ENCODE measurements at places on chromosomes 2 and 18.

GRCh38 chr2:207239754-207240494 lies 74.2 kb upstream of the KLF7 start:
- peak; percentile 17 for DNase-seq

GRCh38 chr2:239839306-239839705 lies 185.8 kb downstream of the NDUFA10 start:
- no peak for DNase-seq

GRCh38 chr2:181311837-181312236 lies 145.3 kb upstream of the ITGA4 start:
- DNase-seq = peak; percentile 15

DNA sequence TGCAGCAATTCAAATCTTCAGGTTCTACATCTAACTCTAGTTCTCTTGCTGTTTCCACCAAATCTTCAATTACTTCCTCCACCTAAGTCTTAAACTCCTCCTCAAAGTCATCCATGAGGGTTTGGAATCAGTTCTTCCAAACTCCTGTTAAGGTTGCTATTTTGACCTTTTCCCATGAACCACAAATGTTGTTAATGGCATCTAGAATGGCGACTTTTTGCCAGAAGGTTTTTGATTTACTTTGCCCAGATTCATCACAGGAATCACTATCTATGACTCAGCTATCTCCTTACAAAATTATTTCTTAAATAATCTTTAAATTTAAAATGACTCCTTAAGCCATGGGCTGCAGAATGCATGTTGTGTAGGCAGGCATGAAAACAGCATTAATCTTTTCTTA lies 368.9 kb upstream of the TNP1 start:
- no peak for DNase-seq

DNA sequence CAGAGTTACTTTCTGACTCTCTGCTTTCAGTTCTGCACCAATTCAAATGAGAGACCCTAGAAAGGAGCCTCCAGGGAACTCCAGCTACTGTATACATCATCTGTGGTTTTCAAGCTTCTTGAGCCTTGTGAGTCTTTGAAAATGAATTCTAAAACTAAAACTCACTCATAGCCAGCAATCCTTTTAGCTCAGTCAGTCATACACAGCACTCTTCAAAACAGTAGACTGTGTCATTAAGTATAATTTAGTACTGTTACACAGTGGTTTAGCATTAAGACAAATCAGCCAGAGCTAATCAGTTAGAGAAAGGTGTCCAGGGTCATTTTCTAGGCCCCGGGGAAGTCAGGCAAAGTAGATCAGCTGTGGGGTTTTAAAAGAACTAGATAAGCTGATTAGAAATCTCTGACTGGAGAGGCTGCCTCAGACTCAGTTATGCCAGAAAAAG lies 322.1 kb upstream of the THUMPD2 start:
- no peak for DNase-seq

GRCh38 chr2:43083710-43084698 lies 142.4 kb downstream of the ZFP36L2 start:
- DNase-seq = no peak

DNA sequence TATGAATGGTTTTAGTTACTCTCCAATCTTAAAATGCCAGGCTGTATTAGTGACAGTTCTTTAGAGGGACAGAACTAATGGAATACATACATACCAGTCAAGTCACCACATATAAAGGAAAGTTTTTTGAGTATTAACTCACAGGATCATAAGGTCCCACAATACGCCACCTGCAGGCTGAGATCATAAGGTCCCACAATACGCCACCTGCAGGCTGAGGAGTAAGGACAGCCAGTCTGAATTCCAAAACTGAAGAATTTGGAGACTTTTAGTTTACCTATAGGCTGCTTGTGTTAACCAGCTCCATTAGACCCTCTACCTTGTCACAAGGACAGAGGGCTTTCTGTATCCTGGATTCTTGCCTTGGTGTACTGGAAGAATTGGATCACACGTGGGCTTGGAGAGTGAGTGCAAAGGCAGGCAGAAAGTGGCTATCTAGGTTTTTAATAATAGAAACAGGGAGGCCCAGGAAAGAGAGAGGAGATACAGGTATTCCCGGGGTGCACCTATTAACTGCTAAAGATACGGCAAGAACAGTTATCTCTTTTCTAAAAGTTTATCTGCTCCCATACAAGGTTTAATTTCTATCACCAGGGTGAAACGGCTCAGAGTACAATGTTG lies 234.9 kb upstream of the CYRIA start:
- peak; percentile 8 for DNase-seq

- no peak for DNase-seq
These were observed 3.1 kb upstream of the SPP2 start for GRCh38 chr2:234047361-234047760.

DNA sequence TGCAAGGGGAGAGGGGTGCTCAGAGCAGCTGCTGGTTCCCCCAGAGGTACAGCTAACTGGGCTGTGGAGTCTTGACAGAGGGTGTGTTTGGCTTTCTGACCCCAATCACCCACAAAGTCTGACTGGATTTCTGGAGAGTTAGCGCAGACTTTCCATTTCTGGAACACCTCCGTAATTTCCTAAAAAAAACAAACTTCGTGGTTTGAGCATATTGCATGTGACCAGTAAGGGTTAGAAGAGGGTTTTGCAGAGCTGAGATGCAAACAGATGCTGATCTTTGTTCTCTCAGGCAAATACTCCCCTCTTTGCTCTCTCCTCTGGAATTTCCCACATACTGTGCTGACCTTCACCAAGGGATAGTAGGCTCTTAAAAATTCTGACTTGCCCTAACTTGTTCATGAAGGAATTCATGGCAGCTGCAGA lies 44.5 kb upstream of the TMEM247 start:
- no peak for DNase-seq

DNA sequence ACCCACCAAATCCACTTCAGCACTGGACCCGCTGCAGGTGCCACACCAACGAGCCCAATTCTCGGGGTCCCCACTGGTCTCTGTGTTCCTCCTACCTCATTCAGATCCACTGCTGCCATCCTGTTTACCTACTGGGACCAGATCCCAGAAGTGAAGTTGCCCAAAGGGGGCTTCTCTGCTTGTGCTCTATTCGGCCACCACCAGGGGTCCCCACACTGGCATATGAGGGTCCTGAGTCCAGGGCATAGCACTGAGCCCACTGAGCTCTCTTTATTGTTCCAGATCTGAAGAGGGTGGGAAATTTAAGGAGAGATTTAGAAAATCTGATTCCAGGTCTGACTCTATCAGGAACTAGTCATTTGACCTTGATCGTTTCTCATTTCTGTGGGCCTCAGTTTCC lies 2.4 kb downstream of the GPR45 start:
- DNase-seq = no peak

DNA sequence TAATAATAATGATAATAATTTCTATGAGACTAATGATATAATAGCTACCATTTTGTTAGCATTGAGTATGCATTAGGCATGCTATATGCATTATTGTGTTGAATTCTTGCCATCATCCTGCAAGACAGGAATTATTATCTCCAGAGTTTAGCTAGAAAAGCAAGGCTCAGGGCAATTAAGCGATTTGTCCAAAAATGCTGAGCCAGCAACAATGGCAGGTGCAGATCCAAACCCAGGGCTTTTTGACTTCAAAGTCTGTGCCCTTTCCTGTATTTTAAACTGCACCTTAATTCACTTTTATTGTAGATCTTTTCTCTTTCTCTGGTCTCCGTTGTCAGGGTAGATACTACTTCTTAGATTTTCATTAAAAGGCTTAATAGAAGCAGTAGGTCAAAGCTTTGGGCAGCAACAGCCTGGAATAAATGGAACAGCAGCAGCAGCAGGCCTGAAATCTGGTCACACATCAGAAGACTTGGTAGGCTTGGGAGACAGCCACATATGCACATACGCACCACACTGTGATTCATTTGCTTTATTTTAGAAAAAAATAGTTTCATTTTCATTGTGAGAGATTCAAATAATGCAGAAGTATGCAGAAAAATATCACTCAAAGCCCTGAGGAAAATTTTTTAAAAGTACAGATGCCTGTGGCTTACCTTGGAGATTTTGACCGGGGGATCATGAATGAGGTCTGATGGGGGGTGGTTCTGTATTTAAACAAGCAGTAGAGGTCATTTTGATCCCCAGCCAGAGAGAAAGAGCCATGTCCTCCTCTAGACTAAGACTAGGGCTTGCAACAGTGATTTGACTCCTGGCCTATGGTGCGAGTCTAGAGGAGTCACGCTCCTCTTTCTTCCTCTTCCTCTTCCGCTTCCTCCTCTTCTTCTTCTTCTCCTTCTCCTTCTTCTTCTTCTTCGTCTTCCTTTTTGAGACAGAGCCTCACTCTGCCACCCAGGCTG lies 455.7 kb downstream of the TSN start:
- DNase-seq = no peak

- DNase-seq = no peak
These were observed 19.5 kb downstream of the RBKS start for GRCh38 chr2:27870724-27871123.

GRCh38 chr18:48621240-48621639 lies 82.4 kb downstream of the CTIF start:
- DNase-seq = no peak

DNA sequence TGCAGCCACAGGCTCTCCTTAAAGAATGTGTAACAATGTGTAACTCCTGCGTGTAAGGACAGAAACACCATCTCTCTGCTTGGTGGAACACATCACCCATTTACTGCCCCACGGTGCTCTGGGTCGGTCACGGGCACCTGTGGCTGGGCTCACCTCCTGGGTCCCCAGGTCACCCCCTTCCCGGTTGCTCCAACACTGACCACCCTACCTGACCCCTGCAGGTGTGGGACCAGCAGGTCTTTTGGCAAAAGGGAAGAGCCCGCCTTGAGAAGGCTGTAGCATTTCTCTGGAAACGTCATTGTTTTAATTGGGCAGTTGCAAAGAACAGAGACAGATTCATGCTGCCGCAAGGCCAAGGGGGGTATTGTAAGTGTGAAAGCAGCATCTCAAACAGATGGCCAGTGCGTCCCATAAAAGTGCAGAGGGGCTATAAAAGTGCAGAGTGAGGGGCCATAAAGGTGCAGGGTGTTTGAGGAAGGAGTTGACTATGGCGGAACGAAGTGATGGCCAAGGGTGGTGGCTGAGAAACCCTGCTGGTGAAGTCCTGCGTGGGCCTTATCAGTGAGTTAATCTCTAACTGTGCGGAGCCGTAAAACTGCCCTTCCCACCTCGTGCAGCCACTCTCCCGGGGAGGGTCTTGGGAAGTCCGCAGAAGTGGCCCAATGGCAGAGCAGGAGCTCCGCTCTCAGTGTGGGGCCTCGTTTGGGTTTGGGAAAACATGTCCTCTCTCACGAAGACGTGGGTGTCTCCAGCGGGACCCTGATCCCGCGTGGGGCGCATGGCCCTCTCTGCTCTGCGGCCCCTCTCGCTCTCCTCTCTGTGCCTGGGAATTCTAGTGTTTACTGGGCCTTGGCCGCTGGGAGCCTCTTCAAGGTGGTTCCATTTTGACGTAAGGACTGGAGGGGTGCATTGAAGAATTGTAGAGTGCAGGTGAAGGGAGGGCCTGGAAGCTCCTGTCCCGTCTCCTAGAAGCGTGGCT lies 13.7 kb upstream of the NEU4 start:
- no peak for DNase-seq

DNA sequence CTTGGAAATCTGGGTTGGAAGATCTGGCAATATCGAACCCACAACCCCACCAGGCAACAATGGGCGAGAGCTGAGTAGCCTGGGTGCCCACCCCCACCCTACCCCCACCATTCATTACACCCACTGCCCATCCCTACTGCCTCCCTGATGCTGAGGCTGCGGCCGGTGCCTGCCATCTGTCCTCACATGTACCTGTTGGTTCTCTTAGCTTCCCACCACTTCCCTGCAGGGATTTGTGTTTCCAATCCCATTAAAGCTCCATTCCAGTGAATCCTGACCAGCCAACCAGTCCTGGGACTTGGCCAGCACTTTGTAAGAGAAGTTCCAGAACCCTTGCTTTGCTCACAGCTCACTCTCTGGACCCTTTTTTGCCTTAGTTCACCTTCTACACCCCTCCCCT lies 163.0 kb upstream of the SH3BP4 start:
- DNase-seq = no peak

GRCh38 chr2:186780701-186781316 lies 68.2 kb downstream of the ZSWIM2 start:
- no peak for DNase-seq

- no peak for DNase-seq
These were observed 14.0 kb downstream of the ASPRV1 start for GRCh38 chr2:69947325-69947931.

DNA sequence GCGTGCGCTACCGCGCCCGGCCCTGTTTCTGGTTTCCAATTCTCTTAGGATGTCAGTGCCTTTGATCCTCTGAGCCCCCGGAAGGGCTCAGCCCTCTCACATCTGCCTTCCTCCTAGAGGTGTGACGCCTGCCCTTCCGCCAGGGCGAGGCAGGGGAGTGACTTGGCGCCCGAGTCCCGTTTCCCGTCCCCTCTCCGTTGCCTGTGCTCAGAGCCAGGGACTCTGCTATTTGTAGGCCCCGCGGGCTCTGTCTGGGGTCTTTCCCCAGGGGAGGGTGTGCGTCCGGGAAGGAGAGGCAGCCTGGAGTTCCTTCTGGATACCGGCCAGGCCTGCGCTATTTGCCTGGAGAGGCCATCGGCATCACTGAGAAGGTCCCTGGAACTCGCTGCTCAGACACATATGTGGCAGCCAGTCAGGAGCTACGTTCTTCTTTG lies 103.7 kb upstream of the TAF1B start:
- DNase-seq = peak; percentile 74

GRCh38 chr2:62934517-62934916 lies 116.1 kb upstream of the OTX1 start:
- no peak for DNase-seq

DNA sequence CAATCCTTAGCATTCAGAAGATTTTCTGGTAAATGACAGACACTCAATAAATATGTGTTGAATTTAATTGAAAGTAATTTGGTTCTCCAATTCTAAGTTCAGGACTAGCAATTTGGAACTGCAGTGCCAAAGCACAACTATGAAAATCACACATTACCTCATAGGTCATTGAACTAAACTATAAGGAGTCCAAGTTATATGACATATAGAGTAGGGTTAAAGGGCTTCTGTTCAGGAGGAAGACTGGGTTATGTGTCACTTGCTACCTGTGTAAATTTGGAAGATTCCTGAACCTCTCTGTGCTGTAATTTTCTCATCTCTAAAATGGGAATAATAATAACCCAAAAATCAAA lies 27.8 kb upstream of the COBLL1 start:
- no peak for DNase-seq

- peak; percentile 36 for DNase-seq
These were observed 564 bp downstream of the GCC2 start for GRCh38 chr2:108449410-108450130.

- DNase-seq = no peak
These were observed 61.9 kb downstream of the DGKD start for GRCh38 chr2:233416199-233416598.

DNA sequence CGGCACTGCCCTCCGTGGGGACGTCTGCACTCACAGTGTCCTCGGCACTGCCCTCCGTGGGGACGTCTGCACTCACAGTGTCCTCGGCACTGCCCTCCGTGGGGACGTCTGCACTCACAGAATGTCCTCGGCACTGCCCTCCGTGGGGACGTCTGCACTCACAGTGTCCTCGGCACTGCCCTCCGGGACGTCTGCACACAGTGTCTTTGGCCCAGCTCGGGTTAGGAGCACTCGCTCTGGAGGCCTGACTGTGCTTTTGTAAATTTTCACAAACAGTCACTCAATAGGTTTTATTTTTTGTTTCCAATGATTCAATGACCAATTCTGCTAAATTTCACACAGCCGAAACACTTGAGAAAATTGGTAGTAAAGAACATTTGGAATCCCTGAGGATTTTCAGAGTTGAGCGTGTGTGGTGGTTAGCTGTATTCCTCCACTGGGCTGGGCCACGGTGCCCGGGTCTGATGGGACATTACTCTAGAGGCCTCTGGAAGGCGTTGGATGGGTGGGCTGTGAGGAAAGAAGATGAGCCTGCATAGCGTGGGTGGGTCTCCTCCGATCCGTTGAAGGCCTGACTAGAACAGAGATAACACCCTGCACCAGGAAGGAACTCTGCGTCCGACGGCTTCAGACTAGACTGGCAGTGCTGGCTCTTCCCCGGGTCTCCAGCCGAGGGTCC lies 134.8 kb downstream of the RTP5 start:
- no peak for DNase-seq

All from activated CD4-positive, alpha-beta T cell treated with anti-CD3 and anti-CD28 coated beads for 48 hours (primary cell).